Forelimb muscle (tissue), 1 donor: ENCODE measurements at places on chromosomes 5 and 9. TPM values are rescaled to one million over a fixed set of nuclear protein-coding genes. Genes with fewer than 3 reads are reported as not detected.

Gene GSN
- polyA plus RNA-seq, result 293 TPM

Gene TSSK1B
- polyA plus RNA-seq, result 0.13 TPM

Gene PCDHB12
- polyA plus RNA-seq, result 2.5 TPM

Gene CEL
- 1.8 TPM for polyA plus RNA-seq

Gene NMUR2
- polyA plus RNA-seq, result 0.19 TPM

Gene FGFR4
- 178 TPM for polyA plus RNA-seq

Gene CFAP77
- polyA plus RNA-seq, result not detected

Gene ACTL7A
- polyA plus RNA-seq, result not detected

Gene TERT
- polyA plus RNA-seq, result not detected

Gene SPARC
- 4,012 TPM for polyA plus RNA-seq

Gene HRCT1
- polyA plus RNA-seq, result 2.1 TPM

Gene TPPP
- 9.2 TPM for polyA plus RNA-seq

Gene PCDHGA9
- 3.3 TPM for polyA plus RNA-seq

Gene NIPAL4
- 0.37 TPM for polyA plus RNA-seq

Gene PPP3R2
- not detected for polyA plus RNA-seq

Gene SLC23A1
- polyA plus RNA-seq, result 0.28 TPM

Gene IL5
- polyA plus RNA-seq, result 0.29 TPM

Gene CCNI2
- 1.3 TPM for polyA plus RNA-seq

Gene FGF10
- 4.5 TPM for polyA plus RNA-seq

Gene FBLL1
- 0.86 TPM for polyA plus RNA-seq

Gene LMAN2
- 65.7 TPM for polyA plus RNA-seq

Gene BSPRY
- polyA plus RNA-seq, result 0.29 TPM

Gene GFRA3
- 2.8 TPM for polyA plus RNA-seq

Gene MYMK
- polyA plus RNA-seq, result 58.2 TPM
